ENCODE measurements at places on chromosomes 12 and 14. TPM values are rescaled to one million over a fixed set of nuclear protein-coding genes. Genes with fewer than 3 reads are reported as not detected.

DNA sequence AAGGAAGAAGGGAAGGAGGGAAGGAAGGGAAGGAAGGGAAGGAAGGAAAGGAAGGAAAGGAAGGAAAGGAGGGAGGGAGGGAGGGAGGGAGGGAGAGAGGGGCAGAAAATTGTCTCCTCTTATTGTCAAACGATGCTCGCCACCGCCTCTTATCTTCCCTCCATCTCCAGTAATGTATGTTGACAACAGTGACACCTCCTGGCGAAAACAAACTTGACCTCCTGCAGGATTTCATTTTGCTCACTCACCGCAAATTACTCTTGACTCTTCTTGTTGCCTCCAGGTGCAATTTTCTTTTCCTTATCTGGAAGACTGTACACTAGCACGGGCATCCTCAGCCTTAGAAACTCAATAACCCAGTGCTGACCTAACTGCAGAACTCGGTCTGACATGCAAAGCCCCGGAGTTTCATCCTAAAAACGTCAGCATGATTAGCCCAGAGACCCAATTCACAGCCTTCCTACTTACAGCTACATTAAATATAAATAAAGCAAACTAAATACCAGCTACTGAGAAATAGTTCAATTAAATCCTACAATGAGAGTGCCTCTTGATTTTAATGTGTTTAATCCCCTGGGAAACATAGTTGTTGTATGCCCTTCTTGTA lies 512.4 kb upstream of the TMPO start:
- DNase-seq, result no peak

GRCh38 chr12:98418357-98419075 lies 96.9 kb upstream of the TMPO start:
- DNase-seq, result no peak

GRCh38 chr12:52926596-52927234 lies 21.8 kb upstream of the KRT8 start:
- DNase-seq, result no peak

- peak; percentile 41 for DNase-seq
Observed at GRCh38 chr12:66964629-66965028, 285.8 kb upstream of the GRIP1 start.

DNA sequence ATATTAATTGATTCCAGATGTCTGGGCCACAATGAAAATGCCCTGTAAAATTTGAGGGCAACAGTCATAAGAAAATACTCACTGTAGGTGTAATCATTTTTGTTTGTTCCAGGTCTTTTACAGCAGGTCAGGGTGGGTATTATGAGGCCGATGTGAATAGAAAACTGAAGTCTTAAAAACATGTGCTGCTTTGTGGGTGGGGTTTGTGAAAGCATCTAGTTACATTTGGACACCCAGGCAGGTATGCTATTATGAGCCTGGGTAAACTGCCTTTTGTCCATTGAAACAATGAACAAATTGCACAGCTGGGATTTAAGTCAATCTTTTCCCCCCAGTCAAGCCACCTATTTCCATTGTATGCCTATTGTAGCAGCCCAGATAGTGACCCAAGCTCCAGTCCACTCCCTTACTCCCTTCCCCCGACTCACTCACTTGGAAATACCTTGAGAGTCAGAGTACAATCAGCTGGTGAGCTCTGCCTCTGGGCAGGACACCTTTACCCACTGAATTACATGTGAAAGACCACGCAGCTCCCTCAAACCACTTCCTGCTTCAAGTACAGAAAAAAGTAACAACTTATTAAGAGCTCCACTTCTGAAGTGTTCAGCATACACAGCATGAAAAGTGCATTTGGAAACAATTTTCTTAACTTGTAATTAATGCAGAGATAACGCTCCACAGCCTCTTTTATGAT lies 1.8 kb downstream of the IGF1 start:
- peak; percentile 56 for DNase-seq

GRCh38 chr14:97046967-97047366 lies 249.8 kb downstream of the VRK1 start:
- no peak for DNase-seq

DNA sequence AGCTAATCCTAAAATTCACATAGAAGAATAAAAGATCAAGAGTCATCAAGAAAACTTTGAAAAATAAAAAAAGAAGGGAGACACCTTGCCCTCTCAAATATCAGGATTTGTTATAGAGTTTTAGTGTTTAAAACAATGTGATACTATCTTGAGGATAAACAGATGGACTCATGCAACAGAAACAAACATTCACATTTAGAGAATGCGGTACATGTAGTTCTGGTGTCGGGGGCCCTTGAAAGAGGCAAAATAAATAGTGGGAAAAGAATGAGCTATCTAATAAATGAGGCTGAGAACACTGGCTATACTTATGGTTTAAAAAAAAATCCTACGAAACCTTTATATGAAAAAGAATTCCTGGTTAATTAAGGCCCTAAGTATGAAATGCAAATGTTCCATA lies 127.7 kb downstream of the LLPH start:
- no peak for DNase-seq

DNA sequence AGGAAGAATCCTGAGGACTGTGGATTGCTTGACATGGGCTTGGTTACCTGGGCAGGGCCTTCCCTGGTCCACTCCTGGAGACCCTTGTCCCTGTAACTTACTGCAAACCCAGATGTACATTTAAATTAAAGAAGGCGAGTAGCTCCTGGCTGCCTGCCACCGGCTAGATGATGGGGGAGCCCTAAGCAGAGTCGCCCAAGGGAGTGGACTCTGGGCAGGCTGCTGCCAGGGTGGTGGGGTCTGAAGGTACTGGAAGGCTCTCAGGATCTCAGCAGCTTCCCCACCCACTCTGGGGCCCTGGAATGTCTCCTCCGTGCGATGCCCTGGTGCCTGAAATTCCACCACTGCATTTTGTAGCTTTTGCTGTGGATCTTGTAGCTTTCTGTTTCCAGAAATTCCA lies 74.7 kb downstream of the FBXL14 start:
- no peak for DNase-seq

DNA sequence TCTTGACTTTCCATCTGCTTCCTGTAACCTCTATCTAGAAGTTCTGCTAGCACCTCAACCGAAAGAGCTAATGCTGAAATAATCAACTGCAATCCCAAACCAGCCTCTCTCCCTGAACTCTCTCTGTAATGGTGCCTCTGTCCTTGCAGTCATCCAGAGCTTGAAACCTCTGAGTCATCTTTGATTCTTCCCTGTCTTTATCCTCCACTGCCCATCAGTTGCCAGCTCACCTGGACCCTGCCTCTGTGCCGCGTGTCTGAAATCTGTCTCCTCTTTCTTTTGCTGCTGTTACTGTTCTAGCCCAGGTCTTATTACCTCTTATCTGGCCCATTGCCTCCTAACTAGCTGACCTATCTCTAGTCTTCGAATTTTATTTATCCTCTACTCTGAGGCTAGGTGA lies 15.5 kb downstream of the CLSTN3 start:
- DNase-seq, result no peak

- no peak for DNase-seq
Observed at GRCh38 chr14:69670093-69670492, 58.7 kb downstream of the SUSD6 start.

DNA sequence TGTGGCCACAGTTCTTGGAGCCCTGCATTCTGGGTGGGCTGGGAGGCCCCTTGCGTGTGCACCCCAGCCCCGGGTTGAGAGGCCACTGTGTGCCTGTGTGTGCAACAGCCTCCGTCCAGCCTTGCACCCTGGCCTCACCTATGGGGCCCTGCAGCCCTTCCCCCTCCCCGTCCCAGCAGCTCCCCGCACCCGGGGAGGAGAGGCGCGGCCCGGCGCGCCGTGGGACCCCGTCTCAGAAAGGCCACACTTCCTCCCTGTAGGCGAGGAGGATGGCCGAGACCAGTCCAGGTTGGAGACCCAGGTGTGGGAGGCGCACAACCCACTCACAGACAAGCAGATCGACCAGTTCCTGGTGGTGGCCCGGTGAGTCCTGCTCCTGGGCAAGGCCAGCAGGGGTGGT lies 16.6 kb upstream of the CRIP2 start:
- DNase-seq, result no peak

- DNase-seq, result no peak
Observed at GRCh38 chr14:63134801-63135200, 69.4 kb upstream of the RHOJ start.

DNA sequence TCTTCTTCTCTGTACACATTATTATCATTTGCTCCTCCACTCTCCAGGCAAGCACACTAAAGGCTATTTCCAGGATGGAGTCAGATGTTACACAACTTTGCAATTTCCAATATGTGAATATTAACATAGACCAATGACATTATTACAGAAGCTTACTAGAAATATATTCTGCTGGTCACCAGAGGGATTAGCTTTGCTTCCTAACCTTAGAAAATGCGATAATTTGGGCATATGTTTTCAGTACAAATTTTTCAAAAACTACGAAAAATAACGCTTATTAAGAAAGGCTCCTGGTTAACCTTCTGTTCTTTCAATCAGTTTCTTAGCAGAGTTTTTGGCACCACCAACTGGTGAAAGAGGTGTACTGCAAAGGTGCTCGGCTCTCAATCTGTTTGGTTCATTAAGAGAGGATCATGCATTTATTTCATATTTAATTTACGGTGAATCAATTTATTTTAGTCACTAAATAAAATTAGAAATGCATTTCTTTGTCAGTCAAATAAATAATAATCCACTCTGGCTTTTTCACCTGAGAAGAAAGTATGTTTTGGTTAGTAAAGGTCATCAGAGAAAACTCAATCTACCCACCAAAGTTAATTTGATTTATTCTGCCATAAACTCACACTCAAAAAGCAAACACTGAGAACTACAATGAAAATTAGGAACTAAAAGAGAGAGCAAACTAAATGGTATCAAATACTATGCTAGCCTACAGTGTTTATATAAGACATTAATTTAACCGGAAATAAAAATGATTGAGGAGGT lies 39.2 kb downstream of the EFCAB11 start:
- DNase-seq, result peak; percentile 46

- no peak for DNase-seq
Observed at GRCh38 chr14:100487304-100487703, 99.9 kb downstream of the BEGAIN start.

DNA sequence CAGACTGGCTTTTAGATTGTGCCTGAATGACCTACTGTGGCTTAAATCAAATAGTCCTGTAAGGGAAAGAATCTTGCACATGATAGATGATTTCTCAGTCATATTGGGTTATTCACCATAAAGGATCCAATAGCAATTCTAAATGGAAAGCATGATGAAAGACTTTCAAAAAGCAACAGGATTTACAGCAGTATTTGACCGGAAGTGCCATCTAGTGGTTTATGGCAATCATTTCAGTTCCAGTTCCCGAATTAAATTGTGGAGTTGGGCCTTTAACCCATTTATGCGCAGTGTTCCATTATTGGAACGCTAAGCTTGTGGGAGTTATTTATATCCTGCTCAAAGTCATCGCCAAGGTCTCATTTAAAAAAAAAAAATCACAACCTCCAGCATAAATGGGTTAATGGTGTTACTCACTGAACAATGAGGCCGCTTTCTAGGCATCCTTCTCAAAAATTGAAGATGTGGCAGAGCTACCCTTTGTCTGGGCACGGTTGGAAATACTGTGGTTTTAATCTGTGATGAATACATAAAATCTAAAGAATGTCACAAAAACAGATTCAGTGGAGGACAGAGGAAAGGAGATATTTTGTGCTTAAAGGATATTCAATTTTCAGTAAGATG lies 60.8 kb upstream of the REP15 start:
- DNase-seq, result no peak

- DNase-seq, result no peak
Observed at GRCh38 chr14:47103771-47104170, 452.2 kb upstream of the RPL10L start.

GRCh38 chr12:106564678-106565329 lies 18.0 kb upstream of the RFX4 start:
- no peak for DNase-seq

GRCh38 chr14:102479107-102479506 lies 30.5 kb downstream of the ANKRD9 start:
- no peak for DNase-seq

DNA sequence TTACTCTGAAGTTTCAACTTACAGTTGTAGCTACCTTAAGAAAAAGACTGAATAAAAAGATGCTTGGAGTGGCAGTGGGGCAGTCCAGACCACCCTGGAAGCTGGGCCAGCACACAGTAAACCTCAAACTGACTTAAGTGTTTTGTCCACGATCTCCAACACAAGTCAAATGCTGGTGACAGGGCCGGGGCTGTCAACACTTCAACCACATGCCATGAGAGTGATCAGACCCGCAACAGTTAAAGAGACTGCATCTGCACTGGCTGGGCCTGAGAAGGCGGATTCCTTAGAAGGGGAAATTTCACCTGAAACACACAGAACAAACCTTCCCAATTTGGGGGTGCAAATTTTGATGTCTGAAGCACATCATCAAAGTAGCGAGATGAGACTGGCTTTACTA lies 223.5 kb upstream of the CAND1 start:
- DNase-seq, result no peak

DNA sequence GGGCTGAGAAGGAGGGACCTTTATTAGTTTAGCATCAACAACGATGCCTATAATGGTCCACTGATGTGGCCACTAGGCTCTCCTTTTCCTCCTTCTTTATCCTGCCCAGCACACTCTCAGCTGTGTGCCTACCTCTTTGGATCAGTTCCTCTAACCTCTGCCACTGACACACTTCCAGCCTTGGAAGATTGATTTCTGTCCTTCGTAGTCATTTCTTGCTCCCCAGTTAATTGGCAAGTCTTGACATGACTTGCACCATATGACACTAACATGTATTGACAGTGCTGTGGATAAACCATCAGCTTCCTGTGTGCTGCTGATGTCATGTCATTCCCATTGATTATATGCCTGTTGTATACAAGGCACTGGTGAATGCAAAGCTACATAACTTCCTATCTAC lies 90.2 kb upstream of the PLEKHG7 start:
- DNase-seq, result no peak

DNA sequence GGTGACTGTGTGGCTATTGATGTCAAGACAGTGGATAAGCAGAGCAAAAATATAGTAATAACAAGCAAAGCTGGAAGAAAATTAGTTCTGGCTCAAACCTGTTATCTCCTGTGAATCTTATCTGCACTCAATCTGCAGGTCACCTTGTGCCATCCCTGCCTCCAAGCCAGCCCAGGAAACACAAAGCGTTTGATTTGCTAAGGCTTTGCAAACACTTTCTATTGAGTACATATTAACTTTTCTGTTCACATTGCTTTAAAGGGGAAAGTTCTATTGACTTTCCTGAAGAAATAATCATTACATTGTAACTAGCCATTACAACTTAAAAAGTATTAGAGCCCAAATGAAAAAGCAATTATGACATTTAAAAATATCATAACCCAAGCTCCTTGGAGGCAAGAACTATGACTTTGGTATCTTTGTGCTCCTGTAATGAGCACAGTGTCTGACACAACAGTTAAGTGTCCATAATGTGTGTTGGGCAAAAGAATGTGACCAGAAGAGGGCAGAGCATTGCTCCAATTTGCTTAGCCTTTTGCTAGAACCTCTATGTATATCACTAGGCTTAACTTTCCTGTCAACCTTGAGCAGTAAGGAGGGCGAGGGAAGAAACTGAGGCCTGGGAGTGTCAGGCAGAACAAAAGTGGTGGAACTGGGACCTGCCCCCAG lies 24.7 kb downstream of the SERPINA3 start:
- no peak for DNase-seq

The ADCK1 gene
- 3.8 TPM for total RNA-seq

The ALG10B gene
- 9.6 TPM for total RNA-seq

The PRR13 gene
- 218 TPM for total RNA-seq

The KICS2 gene
- 10.3 TPM for total RNA-seq

The NFATC4 gene
- not detected for total RNA-seq

The CLEC9A gene
- total RNA-seq, result not detected

The NTS gene
- not detected for total RNA-seq

The AQP5 gene
- not detected for total RNA-seq

The SLCO1B1 gene
- total RNA-seq, result not detected

The HOXC9 gene
- not detected for total RNA-seq

The KCNK13 gene
- total RNA-seq, result 0.19 TPM

The PAPLN gene
- total RNA-seq, result 1.0 TPM

Measured in activated naive CD8-positive, alpha-beta T cell treated with anti-CD3 and anti-CD28 coated beads, Interleukin-2, amount 10 ng/mL, durations not matched to agents 7 days and 5 days (primary cell).